IPS-NIHi11 (cell line): ENCODE measurements at places on chromosomes 16 and 17.

- DNase-seq, result no peak
Observed at GRCh38 chr17:13420418-13420826, 181.3 kb downstream of the HS3ST3A1 start.

DNA sequence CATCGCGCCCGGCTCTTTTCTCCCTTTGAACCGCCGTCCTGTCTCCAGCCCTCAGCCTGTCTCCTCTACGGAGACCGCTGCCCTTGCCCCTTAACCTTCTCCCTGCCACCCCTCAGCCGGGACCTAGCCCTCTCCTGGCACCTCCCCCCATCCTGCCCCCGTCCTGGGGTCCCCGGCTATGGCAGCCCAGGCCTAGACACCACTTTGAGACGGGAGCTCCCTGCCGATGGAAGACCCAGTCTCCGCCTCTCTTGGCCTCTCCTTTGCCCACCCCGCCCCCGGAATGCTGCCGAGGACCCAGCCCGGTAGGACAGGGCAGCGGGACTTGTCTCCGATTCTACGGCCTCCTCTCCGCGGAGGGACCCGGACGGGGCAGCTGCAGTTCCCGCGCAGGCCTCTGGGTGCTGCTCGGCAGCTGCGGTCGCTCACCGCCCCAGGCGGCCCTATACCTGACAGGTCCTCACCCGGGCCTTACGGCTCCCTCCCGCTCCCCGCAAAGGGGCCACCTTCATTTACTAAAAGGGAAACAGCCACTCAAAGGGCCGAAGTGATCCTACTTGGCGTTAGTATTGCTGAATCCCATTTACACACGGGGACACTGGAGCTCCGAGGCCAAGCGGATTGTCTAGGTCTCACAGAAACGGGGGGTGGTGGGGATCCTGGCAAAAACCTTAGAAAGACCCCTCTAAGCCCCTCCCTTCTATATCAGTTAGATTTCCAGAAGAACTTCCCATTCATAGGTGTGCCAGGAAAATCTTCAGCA, 32.6 kb upstream of the TAC4 start:
- DNase-seq, result peak; percentile 97

DNA sequence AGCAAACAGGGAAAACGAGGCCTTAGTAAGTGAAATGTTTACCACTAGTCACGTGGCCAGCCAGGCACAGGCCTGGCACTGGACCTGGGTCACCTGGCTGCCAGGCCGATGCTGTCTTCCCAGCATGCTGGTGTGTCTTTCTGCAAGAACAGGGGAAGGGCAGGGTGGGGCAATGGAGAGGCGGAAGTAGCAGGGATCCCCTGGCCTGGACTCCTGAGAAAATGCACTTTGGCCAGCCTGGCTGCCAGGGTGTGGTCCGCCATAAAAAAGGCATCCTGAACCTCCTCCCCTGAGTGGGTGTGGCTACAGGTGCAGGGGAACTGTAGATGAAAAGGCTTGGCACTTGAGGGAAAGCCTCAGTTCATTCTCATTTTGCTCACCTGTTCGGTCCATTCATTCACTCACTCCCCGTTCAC, 1.0 kb upstream of the ANKRD40CL start:
- DNase-seq, result peak; percentile 46

GRCh38 chr16:16025214-16025968, 76.0 kb downstream of the ABCC1 start:
- DNase-seq, result no peak

GRCh38 chr17:60047590-60047989, 31.1 kb downstream of the HEATR6 start:
- DNase-seq, result no peak

DNA sequence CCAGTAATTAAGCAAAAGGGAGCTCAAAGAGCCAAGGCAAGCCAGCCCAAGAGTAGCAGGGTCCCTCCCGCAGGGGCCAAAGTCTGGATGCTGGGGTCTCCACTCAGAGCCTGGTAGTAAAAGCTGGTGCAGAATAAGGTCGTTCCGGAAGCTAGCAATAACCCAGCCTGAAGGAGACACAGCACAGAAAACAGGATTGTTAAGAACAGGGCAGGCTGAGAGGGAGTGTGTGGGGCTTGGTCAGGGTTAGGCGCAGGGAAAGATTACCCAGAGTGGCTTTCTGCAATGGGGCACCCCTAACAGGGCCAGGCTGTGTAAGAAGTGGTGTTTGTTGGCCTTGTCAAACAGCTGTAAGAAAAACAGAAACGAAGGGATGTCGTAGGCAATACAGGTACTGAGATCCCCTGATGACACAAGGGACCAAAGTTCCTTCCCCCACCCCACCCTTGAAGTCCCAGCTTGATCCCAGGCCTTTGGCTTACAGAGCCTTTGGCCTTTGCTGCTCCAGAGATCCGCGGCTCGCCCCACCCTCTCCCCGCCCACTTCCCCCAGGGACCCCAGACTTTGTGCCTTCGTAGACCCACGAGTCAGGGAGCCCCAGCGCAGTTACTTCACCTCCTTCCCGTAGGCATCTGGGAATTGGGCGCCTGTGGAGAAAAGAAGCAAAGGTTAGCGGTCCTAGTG, 712 bp downstream of the TMEM256 start:
- no peak for DNase-seq

DNA sequence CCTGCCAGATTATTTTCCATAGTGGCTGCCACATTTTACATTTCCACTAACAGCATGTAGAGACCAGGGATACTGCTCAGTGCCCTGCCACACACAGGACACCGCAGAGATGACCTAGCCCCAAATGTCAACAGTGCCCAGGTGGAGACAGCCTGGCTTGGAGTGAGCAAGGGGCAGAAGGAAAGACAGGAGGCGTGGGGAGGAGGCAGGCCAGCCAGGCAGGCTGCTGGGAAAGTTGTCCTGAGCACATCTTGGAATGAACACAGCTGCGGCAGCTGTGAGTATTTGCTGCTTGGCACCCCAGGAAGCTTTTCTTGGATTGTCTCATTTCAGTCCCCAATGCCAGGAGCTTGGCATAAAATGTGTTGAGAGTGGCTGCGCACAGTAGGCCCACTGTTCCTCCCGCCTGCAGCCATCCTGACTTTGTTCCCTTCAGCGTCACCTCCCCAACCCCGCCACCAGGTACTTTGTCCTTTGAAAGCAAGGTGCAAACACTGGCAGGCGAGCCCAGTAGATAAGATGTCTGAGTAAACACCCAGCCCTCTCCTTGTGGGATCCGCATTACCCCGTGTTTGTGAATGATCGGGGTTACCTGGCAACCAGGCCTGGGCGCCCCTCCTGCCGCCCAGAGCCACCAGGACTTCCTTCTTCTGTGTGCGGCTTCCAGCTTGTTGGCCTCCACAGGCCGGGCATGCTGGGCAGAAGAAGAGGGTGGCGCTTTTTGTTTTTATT, 114.0 kb downstream of the CMIP start:
- no peak for DNase-seq

DNA sequence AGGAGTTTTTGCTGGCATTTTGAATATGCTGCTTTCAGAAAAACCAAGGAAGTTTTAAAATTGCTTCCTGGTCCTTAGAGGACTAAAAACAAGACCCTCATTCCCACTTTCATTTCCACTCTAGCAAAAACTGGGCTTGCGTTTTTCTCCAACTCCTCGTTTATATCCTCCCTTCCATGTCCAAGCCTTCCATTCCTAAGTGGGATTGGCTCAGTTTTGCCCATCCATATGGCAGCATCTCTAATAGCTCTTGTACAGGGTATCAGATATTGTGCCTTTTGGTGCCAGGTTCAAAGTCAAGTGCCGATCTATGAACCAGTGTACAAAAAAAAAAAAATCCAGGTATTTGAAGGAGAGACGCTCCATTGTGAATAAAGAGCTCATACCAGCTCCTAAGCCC, 9.9 kb upstream of the TBKBP1 start:
- DNase-seq, result no peak

- peak; percentile 84 for DNase-seq
Observed at GRCh38 chr16:30010844-30011713, at the start of gene DOC2A. TSS of gene DOC2A (minus strand) at chr16:30011027. CDS start at chr16:30010222, 805 bp downstream.

DNA sequence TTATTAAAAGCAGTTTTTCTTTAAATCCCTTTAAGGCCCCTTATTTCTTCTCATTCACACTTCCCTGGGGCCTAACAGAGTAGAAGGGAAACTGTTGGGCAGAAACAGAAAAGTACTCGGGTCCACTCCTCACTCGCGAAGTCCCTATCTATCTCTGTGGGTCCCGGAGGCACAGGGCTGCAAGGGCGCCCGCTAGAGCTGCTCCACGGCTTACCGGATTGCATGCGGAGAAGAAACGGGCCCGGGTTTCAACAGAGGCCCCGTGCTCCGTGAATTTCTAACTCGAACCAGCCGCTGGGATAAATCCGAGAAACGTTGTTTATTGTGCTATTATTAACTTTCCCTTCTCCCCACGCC, 4.3 kb downstream of the CBLN1 start:
- peak; percentile 22 for DNase-seq

- DNase-seq, result no peak
Observed at GRCh38 chr17:76989519-76989918, 121.3 kb downstream of the MGAT5B start.

DNA sequence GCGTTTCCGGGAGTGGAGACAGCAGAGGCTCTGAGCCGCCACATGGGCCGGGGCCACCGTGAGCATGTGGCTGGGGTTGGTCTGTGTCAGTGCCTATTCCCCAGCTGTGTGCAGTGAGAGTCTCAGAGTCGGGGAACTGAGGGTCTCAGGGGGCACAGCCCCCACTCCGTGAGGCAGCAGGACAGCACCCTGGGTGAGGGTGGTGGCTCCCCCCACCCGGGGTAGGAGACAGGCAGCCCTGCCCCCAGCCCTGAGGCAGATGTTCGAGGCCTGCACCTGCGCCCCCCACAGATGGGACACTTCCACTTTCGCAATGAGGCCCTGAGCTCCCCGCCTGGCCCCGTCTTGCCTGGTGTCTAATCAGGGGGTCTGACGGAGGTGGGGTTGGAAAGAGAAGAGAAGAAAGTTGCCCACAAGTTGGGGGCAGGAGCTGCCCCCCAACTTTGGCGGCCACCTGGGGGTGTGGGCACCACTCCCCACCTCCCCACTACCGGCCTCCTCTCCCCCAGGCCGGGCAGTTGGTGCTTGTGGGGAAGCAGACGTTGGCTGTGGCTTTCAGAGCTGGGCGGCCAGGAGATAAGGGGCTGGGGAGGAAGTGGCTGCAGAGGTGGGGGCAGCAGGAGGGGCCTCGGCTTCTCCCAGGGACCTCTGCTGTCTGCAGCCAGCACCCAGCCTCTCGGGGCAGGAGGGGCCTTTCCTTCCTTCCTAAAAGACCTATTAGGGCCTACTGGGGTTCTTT, 1.8 kb upstream of the CBFA2T3 start:
- no peak for DNase-seq

DNA sequence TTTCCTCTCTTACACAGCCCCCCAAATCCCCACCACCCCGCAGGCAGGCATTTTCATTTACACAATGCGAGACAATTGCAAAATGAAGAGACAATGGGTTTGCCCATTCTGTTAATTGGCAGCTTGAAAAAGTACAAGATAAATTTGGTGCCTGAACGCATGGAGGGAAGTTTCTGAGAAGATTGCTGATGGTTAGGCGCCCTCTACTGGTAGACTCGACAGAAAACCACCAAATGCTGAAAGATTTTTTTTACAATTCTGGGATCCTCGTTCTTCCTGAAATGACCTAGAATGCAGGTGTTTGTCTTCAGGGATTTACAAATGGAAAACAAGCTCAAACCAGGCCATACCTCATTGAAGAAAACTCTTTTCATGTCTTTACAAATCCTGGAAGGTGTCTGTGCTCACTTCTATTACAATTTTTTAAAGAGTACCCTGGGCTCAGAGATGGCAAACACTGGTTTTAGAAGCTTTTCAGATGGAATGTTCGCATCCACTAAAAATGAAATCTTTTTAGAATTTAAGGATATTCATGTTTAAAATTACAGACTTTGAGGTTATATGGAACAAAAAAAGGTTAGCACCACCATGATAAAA, 338.5 kb downstream of the PMP22 start:
- DNase-seq, result peak; percentile 59

- no peak for DNase-seq
Observed at GRCh38 chr17:37532756-37533155, 43.1 kb downstream of the DUSP14 start.
